ENCODE measurements at places on chromosomes 7 and 10. TPM values are rescaled to one million over a fixed set of nuclear protein-coding genes. Genes with fewer than 3 reads are reported as not detected.

Gene SLC18A3
- total RNA-seq: not detected

Gene LBX1
- total RNA-seq: not detected

Gene TDRD1
- total RNA-seq: 0.19 TPM

Gene NT5C2
- 76.2 TPM for total RNA-seq

Gene CDK14
- 13.4 TPM for total RNA-seq
